ENCODE measurements at places on chromosomes 13 and 19.

DNA sequence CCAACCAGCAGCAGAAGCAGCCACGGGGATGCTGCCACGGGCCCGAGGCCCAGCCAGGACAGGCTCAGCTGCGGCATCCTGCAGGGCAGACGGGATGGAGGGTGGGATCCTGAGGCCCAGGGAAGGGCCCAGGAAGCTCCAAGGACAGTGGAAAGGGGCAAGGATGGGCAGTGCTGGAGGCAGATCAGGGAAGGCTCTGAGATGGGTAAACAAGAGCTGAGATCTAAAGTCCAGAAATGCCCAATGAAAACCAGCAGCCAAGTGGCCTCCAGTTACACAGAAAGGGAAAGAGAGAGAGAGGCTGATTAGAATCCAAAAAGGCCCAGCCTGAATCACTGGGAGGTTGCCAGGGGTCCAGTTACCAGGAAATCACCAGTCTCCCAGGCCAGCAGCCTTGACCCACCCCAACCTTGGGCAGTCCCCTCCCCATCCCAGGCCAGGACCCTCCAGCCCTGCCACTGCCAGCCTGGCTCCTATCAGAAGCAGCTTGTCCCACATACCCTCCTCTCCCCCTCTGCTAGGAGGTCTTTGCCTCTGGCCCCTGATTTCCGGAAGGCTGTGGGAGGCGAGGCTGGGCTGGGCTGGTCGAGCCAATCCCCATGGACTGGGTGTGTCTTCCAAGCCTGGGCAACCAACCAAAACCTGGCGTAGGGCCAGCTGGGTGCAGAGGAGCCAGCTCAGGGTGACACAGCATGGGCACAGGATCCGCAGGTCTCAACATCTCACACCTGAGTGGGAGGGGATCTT, at the start of gene CYP4F11:
Gene CYP4F11, minus strand, starts transcription at position 198 of the 747 bp plus-strand sequence. Its CDS starts 121 bp downstream, at position 77.
- DNase-seq, result peak; percentile 95

GRCh38 chr13:34681405-34681955, 260.6 kb upstream of the NBEA start:
- no peak for DNase-seq

DNA sequence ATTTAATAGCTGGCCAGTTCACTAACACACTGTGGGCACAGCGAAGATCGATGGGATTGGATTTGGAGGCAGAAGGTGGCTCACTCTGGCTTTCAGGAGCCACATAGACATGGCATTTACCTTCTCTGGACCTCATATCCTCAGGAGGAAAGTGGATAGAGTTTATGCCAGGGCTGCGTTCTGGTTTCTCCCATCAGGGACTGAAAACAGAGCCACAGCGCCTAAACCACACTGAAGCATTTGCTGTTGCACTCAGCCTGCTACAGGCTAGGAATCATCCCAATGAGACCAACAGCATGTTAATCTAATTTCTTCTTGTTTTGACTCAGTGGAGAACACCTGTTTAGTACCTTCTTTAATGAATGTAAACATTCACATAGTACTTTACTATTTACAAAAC, 1.6 kb downstream of the CYSLTR2 start:
- no peak for DNase-seq

GRCh38 chr19:46976845-46977320, 42.8 kb upstream of the NPAS1 start:
- no peak for DNase-seq

- DNase-seq, result no peak
Observed at GRCh38 chr13:38566519-38566918, 120.4 kb upstream of the FREM2 start.

GRCh38 chr13:51643882-51644281, 59.6 kb downstream of the WDFY2 start:
- no peak for DNase-seq

GRCh38 chr13:112982281-112983041, 13.4 kb downstream of the MCF2L start:
- DNase-seq, result no peak

DNA sequence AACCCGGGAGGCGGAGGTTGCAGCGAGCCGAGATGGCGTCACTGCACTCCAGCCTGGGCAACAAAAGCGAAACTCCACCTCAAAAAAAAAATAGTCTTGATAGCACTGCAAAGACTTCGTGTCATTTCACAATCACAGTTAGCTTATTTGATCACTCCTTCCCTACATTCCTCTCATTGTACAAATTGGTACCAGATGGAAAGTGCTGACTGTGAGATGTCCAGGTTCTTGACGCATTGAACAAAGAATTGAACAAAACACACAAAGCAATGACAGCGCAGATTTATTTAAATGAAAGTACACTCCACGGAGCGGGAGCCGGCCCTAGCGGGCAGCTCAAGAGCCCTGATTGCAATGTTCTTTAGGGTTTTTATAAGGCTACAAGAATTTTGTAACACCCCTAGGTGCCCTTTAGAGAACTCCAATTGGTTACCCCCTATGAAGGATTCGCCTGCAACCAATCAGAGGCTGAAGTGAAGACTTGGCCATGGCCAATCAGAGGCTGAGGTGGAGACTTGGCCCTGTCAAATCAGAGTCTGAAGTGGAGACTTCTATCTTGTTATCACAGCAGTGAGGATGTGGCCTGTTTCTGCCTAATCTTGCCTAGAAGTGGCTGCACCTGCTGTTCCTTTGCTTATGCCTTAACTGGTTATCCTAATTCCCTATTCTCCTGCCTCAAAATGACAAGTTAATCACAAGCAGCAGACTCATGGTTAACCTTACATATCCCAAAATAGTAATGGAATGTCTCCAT, 16.7 kb downstream of the ZNF556 start:
- DNase-seq, result no peak

GRCh38 chr13:68713394-68713793, 1394.2 kb upstream of the ATXN8OS start:
- no peak for DNase-seq

DNA sequence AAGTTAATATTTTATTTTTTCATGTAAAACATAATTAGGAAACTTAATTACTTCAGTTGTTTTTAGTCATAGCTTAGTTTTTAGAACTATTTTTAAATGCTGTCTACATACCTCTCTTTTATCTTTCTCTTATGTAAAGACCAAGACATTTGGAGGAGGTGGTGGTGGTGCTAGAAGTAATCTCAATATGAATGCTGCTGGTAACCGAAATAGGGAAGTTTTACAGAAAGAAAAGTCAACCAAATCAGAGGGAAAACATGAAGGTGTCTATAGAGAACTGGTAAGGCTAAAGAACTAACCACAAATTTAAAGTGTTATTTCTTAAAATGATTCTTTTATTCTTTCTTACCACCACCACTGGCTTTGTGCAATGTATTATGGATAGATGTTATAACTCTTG, 97.3 kb downstream of the TDRD3 start:
- no peak for DNase-seq

DNA sequence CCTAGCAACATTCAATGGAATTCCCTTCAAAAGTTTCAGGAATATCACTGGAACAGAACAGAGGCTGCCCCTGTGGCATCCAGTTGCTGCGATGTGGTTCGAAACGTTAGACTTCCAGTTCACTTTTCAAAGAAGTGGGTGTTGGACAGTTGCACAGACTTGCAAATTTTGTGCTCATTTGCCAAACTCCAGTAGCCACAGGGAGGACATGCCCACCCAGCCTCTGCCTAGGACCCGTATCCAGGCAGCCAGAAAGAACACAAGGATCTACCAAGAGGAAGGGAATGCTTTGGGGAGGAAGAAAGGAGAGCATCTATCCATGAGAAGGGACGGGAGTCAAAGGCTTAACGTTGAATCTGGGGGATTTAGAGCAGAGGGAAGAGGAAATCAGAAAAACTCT, at the start of gene METTL21C:
Gene METTL21C, minus strand, starts transcription at position 108 of the 400 bp plus-strand sequence. CDS start 546 bp downstream, outside the sequence.
- DNase-seq, result no peak

DNA sequence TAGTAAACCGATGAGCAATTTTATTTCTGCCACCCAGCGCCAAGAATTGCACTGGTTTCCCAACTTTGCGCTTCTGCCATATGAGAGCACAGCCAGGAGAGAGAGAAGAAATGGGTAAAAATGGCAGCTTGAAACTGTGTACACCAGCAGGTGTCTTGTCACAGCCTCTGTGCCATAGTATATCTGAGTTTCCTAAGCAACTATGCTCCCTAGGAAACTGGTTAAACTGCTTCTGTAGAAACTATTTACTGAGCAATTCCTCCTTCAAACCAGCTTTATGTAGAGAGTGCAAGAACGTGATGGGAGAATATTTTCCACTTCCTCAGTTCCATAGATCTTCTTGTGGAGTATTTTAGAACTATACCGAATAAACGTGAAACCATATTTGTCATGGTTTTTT, 1361.3 kb downstream of the PCDH9 start:
- no peak for DNase-seq

DNA sequence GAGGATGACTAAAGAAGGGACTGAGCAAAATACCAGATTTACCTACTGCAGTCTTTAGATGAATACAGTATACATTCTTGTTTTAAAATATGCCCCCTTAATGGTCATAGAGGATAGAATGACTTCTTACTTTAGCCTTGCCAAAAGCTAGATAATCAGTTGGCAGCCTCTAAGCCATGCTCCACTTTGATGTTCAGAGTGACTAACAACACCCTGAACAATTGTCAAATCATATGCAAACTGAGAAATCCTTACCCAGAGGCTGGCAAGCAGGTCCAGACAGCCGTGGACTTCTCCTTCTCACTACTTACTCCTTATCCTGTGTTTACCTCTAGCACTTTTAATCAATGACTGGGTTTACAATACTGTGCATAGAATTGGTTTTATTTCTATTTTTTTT, 23.6 kb upstream of the PHF11 start:
- DNase-seq, result no peak

GRCh38 chr13:51241720-51242119, 19.5 kb downstream of the FAM124A start:
- no peak for DNase-seq

DNA sequence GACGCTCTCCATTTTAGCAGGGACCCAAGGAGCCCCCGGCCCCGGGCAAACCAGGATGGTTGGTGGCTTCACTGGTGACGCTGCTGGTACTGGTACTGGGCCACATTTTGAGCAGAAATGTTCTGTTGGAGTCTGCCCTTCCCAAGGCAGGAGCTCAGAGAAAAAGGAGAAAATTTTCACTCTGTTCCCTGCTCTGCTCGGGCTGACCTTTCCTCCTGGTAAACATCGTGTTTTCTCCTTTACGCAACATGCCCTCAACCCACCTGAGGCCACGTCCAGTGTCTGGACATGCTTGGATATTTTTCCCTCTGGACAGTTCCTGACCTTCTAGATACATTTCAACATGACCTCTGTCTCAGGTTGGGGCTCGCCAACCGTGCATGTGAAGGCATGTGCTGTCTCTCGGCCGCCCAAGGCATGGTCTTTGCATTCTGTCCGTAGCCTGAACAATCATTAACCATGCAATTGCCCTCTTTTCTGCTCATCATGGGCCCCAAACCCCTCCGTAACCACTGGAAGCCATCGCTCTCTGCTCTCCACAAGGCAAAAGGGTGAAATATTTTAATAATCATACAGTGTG, 115.2 kb upstream of the PEG3 start:
- DNase-seq, result no peak

All from left colon (tissue), 2 donors.